Effector CD8-positive, alpha-beta T cell (primary cell): ENCODE measurements at places on chromosomes 11 and 22.

DNA sequence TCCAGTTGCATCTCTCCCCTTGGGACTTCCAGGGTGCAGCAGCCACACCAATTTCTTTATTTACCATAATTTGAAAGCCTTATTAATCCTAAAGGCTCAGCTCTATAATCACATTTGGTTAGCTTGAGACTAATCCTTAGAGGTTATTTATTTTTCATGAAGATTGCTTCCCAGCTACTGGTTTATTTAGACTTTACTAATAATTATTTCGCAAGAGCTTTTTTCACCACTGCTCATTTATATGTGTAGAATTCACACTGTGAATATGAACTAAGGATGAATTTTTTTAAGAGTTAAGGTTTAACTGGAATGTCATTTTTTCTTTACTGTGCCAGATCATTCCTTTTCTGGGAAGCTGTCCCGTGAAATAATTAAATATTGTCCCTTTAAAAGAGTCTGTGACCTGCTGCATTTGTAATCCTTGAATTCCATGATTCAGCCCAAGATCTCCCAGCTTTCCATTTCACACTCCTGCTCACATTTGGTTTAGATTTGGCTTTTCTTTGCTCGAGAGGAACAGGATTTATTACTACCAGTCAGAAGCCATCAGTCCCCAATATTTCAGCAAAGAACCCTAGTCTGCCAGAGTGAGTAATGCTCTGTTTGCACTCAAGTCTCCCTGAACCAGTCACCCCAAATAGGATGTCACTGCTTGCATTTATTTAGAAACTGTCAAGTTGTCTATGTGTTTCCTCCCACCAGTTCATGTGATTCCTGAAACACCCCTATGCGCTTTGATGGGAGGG is 4.4 kb upstream of the CD44 start:
- DNase-seq = no peak

- DNase-seq = peak; percentile 13
Observed at GRCh38 chr11:2791521-2792380, 92.0 kb upstream of the KCNQ1OT1 start.

DNA sequence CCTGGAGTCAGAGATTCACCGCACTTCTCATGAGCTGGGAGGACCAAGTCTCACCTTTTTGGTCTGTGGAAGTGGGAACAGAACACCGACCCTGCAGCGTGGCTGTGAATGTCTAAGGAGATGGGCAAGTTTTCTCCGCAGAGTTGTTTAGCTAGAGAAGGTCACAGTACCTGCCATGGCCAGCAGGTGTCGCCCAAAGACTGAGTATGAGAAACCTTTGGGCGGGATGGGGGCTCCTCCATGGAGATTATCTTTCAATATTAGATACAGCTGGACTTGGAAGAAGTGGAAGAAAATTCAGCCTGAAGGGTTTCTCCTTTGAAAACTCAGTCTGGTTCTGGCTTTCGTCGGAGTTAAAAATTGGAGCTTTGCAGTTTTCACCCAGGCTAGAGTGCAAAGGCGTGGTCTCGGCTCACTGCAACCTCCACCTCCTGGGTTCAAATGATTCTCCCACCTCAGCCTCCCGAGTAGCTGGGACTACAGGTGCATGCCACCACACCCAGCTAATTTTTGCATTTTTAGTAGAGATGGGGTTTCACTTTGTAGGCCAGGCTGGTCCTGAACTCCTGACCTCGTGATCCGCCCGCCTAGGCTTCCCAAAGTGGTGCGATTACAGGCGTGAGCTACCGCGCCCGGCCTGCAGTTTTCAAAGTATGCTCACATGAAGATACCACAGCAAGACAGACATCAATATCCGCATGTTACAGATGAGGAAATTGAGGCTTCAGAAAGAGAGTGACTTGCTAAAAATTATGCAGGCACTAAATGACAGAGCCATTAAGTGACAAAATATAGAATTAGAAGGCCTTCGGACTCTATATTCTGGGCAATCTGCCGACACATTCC is 10.7 kb upstream of the DSCAML1 start:
- peak; percentile 76 for DNase-seq

- no peak for DNase-seq
Observed at GRCh38 chr11:2810411-2811205, 75.0 kb downstream of the CDKN1C start.

DNA sequence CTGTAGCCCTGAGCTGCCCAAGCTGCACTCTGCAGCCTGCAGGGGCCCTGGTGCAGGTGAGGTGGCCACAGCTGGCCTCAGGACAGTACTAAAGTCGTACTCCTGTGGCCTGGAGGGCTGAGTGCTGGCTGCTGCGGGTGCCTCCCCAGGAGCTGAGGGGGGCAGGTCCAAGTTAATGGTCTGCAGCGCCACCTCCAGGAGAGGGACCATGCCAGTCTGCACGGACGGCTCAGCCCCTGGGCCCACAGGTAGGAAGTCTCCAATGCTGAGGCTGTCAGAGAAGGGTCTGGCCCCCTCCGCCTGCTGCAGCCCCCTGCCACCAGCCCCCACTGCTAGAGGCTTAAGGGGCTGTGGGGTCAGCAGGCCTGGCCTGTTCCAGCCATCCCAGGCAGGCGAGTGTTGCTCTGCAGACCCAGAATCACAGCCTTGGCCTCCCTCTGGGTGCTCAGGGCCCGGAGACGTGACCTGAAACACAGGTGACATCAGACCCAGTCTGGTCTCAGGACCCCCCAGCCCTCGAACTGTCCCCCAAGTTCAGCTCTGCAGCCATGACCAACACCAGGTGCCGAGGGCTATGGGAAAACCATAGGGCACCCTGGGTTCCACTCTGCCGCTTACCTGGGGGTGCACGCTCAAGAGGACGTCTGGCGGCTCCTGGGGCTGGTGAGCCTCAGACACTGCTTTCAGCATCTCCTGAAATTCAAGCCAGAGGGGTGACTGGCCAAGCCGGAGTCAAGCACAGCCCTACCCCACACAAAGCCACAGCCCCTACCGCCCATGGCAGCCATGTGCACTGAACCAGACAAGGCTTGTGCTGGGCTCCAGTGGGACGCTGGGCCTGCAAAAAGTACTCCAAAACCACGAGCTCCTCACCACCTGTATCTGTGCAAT is 20.8 kb downstream of the SELENOO start:
- DNase-seq = no peak

GRCh38 chr11:122715548-122716440 is 60.3 kb downstream of the UBASH3B start:
- no peak for DNase-seq

- peak; percentile 54 for DNase-seq
Observed at GRCh38 chr11:8099291-8099899, 18.4 kb downstream of the TUB start.

DNA sequence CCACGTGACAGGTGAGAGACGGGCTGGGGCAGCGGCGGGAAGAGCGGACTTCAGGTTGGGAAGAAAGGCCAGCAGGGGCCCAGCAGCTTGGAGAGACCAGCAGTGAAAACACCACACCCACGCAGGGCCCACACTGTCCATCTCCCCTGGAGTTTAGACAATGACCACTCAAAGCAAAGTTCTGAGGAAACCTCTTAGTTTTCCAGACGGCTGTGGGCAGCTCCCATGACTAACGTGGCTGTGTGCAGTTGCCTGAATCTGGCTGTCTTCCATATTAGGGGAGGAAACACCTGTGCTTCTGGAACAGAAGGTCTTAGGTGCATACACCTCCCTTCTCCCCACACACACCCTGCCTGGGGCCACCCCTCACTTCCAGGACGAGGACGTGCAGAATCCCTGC is 70.6 kb upstream of the TTLL12 start:
- no peak for DNase-seq

DNA sequence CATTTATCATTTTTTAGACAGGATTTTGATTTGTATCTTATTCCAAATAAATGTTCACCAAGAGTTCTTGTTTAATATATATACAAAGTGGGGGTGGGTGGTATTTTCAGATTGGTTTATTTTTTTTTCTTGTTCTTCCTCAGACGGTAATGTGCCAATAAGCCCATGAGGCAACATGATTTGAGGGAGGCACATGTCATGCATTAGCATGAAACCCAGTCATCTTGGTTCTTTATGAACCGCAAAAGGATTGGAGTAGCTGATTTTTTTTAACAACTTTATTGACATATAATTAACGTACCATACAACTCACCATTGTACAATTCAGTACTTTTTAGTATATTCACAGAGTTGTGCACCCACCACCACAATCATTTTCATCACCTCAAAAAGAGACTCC is 2.7 kb downstream of the BCL2L13 start:
- no peak for DNase-seq

- no peak for DNase-seq
Observed at GRCh38 chr22:21626735-21627469, 2.9 kb downstream of the YDJC start.

DNA sequence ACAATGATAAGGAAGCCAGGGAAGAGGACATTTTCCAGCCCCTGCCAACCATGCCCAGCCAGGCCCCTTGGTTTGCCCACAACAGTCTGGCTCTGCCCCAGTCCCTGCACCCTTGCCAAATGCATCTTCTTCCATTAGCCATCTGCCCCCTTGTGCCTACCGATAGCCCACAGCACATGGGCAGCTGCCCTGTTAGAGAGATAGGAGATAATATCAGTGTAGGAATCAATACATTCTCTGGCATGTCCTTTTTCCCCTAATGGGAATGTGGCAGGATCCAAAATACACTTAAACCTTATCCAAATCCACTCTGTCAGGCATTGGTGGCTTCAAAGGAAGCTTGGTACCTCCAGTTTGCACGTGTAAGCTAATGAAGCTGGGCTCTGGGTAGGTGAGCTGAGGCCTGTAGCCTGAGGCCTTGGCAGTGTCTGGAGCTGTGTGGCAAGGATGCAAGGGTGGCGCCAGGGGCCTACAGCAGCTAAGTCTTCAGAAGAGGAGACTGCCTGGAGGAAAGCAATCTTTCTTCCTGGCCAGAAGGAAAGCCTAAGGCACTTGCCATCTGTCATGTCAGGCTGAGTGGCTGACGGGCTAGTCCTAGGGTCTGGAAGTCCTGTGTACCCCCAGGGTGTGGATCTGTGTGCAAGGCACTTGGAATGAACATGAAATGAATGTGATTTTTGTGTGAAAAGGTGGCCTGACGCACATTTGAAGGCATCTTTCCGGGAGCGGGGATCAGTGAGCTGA is 164.2 kb upstream of the TBCEL start:
- DNase-seq = no peak
